ENCODE measurements at places on chromosomes 13 and 19.

- DNase-seq, result no peak
These were observed 3.8 kb upstream of the LILRA5 start for GRCh38 chr19:54316746-54317107.

- no peak for DNase-seq
These were observed 110.8 kb downstream of the ZIC5 start for GRCh38 chr13:99860745-99861144.

GRCh38 chr13:66415444-66415843, 814.7 kb downstream of the PCDH9 start:
- no peak for DNase-seq

DNA sequence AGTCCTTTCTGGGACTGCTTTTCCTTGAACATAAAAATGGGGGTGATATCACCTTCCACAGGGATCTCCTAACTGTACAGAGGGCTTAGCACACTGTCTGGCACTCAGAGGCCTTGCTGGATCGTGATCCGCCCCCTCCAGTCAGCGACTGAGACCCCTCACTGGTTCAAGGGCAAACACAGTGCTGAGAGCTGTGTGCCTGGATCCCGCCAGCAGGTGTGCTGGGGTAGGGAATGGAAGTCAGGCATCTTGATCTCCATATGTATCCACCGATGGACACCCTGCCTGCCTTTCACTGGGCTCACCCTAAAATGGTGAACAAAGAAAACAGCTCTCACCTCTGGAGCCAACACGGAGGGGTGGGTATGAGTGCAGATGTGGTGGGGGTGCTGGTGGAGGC, 64.3 kb downstream of the IRS2 start:
- no peak for DNase-seq

DNA sequence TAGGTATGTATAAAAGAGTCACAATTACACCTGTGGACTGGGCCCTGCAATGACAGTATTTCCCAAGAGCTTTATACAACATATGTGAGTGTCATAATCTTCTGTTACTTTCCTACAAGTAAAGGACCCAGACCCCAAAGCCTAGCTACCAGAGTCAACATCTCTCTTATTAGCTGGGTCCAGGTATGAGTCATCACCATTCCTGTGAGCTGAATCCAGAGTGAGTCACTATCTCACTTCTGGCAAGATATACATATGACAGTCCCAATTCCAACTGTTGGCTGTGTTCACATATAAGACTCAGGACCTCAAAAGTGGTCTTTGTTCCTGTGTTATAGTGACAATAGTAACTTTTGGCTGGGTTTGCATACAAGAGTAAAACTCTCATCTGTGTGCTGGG, 46.7 kb downstream of the ZNF729 start:
- no peak for DNase-seq

GRCh38 chr13:113668491-113668971, 1.5 kb downstream of the GRK1 start:
- DNase-seq, result no peak

- DNase-seq, result no peak
These were observed 3.8 kb downstream of the UBL3 start for GRCh38 chr13:29846475-29847256.

GRCh38 chr13:36329361-36329760, 16.8 kb downstream of the SPART start:
- DNase-seq, result no peak

- DNase-seq, result no peak
These were observed 11.3 kb downstream of the NANOS3 start for GRCh38 chr19:13888281-13888680.

GRCh38 chr19:3543150-3544057, 4.4 kb downstream of the TEKTIP1 start:
- DNase-seq, result no peak
